Smooth muscle cell of bladder (primary cell): ENCODE measurements at places on chromosomes 1 and 21. TPM values are rescaled to one million over a fixed set of nuclear protein-coding genes. Genes with fewer than 3 reads are reported as not detected.

Gene MAB21L3
- total RNA-seq = 0.28 TPM in 2 replicates

Gene HAPLN2
- not detected in 2 replicates for total RNA-seq

Gene CFAP74
- not detected in 2 replicates for total RNA-seq

Gene NUAK2
- total RNA-seq = 3.9 and 4.8 TPM in 2 replicates

Gene CCDC190
- 0.14 TPM in 1 of 2 replicates, not detected in the other for total RNA-seq

Gene LYPD8
- 0.14 TPM in 1 of 2 replicates, not detected in the other for total RNA-seq

Gene NBPF10
- 1.4 and 2.5 TPM in 2 replicates for total RNA-seq

Gene AIRE
- 0.09 and 0.14 TPM in 2 replicates for total RNA-seq

Gene NFIA
- total RNA-seq = 4.0 and 5.1 TPM in 2 replicates

Gene LHX8
- total RNA-seq = 1.00 TPM in 1 of 2 replicates, not detected in the other

Gene RPTN
- total RNA-seq = not detected in 2 replicates
